ENCODE measurements at places on chromosomes 7 and 10.

DNA sequence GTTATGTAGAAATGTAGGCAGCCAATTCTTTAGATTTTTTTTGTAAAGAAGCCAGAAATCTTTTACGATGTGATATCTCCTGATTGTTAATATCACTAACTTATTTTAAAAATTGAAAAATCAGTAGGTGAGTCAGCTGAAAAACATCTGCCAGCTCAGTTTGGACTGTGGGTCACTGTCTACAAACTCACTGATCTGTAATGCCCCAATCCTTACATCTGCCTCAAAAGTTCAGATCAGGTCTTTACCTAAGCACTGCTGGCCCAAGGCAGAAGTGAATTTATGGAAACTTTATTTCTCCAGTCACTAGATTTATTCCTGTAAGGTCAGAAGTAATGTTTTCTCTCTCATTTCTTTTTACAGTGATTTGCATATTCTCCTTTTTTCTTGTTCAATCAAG, 31.0 kb upstream of the FAM13C start:
- no peak for DNase-seq

- DNase-seq, result no peak
These were observed 644 bp downstream of the BUD23 start for GRCh38 chr7:73683788-73684693.

DNA sequence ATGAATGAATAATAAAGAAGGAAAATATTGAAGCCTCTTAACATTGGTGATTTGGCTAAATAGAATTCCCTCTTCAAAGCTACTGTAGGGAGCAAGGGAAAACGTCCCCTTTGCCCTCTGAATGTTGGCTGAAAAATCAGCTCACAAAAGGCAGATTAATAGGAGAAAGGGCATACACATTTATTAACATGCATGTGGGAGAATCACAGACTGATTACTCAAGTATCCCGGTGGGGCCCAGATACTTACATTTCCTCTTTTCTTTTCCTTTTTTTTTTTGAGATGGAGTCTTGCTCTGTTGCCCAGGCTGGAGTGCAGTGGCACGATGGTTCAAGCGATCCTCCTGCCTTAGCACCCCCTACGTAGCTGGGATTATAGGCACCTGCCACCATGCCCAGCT, 68.5 kb downstream of the HK1 start:
- no peak for DNase-seq

- no peak for DNase-seq
These were observed 3.0 kb upstream of the CYP2W1 start for GRCh38 chr7:979886-980571.

DNA sequence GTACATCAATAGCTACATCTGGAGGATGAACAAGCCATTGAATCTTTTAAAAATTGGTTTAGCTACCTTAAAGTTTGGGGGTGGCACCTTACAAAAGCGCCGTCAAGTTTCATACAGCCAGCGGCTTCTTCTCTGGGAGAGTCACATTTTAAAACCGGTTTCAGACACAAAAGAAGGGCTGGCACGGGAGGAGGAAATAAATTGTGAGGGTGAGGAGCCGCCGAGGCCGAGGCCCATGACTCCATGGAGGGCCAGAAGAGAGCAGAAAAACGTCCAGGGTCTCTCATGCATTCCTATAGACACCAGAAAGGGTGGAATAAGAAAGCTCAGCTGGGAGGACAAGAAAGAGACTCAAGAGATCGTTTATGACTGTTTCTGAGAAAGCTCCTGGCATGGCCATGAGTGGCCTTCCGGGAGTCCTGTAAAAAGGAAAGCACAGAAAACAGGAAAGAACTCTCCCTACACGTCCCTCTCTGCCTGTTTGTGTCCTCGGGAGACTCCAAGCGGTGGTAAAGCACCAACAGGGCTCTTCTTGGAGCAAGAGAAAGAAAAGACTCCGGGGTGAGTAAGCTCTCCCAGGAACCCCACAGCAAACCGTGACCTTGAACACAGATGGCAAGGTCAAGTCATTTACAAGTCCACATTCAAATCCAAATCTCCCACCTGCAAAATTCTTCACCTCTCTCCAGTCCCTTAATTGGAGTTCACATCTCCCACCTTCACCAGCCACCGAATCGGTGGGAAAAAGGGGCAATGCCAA, 1.8 kb downstream of the FRAT2 start:
- no peak for DNase-seq
